ENCODE measurements at places on chromosomes 6 and 20.

DNA sequence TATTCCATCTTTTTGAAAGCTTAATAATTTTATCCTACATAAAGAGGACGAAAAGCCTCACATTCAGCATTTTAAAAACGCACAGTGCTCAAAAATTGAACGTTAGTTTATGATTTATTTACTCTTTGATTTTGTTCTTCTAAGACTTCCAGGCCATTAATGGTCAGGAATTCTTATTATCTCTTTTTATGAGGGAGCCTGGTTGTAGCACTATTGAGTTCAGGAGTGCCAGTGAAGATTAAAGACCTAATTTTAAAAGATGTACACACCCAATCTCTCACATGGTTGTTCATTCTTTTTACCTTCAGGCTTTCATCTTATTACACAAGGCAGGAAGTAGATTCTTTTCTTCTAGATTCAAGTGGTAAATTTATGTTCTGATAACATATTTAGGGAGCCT lies 68.6 kb downstream of the HDDC2 start:
- DNase-seq, result no peak

DNA sequence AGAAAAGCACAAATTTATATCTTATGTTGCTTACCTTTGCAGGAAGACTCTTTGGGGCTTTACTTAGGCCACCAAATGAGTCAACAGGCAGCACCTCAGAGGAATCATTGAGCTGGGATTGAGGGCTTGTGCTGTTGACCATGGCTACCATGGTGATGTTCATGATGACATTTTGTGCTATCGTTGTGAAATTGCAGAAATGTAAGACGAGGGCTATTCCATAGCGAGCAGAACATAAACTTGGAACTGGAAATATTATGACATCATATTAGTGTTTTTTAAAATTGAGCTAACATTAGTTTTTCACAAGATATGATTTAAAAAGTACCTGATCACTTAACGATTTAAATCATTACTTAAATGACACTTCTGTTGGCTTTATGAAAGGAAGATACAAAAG lies 11.8 kb downstream of the SLC17A3 start:
- no peak for DNase-seq

GRCh38 chr20:4568361-4568959 lies 153.2 kb upstream of the PRND start:
- peak; percentile 27 for DNase-seq

GRCh38 chr6:24919056-24919892 lies 16.5 kb downstream of the RIPOR2 start:
- DNase-seq, result peak; percentile 44

GRCh38 chr20:21272679-21273078 lies 30.5 kb upstream of the XRN2 start:
- no peak for DNase-seq

DNA sequence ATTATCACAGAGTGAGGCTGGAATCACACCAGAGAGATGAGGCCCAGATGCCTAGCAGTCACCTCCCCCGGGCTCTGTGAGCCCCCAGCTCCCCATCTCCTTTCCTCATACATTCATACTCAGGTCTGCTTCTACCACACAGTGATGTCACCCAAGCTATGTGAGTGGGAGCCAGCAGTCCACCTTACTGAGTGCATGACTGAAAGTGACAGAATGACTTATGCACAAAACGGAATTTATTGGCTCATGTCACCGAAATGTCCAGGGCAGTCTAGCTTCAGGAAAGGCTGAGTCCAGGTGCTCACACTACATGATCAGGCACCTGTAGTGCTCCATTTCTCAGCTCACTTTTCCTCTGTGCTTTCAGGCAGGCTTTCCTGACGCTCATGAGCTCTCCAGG lies 36.7 kb upstream of the CCN6 start:
- DNase-seq, result no peak

- no peak for DNase-seq
Observed at GRCh38 chr20:17629025-17629424, 53.0 kb downstream of the RRBP1 start.
